ENCODE measurements at places on chromosomes 4 and X.
A peak's percentile ranks its signal among the peaks of the same experiment; 100 is the strongest.

- no peak for DNase-seq
These were observed 39.2 kb upstream of the PDE5A start for GRCh38 chr4:119667802-119668201.

DNA sequence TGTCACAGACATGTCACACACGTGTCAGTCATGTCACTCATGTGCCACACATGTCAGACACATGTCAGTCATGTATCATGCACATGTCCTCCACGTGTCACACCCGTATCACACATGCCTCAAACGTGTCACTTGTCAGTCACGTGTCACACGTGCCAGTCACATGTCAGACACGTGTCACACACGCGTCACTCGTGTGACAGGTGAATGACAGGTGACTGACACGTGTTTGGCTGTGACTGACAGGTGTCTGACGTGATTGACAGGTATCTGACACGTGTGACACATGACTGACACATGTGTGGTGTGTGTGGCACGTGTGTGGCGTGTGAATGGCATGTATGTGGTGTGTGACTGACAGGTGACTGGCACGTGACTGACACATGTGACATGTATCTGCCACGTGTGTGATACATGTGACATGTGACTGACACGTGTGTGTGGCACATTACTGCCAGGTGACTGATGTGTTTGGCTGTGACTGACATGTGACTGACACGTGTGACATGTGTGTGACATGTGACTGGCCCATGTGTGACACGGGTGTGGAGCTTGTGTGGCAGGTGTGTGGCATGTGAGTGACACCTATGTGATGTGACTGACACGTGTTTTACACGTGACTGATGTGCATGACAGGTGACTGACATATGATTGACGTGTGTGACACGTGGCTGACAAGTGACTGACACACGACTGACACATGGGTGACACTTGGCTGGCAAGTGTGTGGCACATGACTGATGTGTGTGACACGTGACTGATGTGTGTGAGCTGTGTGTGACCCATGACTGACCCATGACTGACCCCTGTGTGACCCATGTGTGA is 90.7 kb upstream of the GPC3 start:
- DNase-seq, result no peak

GRCh38 chr4:163404580-163404979 is 60.9 kb downstream of the NPY5R start:
- no peak for DNase-seq

DNA sequence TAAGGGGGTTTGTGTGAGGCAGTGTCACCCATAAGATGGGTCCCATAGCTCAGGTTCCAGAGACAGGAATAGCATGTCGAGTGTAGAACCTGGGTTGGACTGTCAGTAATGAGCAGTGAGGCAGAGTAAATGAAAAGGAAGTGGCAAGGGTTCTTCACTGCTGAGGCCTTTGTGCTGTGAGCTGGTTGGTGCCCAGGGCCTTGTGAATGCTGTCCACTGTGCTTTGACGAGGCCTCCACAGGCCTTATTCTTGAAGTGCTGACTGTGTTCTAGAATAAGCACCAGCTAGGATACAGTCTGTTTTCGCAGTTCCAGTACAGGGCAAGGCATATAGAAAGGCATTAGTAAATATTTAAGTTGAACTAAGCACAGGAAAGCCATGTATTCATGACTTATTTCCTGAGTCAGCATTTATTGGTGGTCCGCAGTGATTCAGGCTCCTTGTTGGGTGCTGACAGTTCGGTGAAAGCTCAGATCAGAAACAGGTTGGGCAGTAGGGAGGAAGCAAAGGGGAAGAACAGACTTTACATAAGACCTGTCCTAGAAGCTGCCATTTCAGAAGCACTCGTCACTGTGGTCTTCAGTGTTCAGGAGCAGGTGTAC is 25.6 kb upstream of the TADA2B start:
- DNase-seq, result no peak

DNA sequence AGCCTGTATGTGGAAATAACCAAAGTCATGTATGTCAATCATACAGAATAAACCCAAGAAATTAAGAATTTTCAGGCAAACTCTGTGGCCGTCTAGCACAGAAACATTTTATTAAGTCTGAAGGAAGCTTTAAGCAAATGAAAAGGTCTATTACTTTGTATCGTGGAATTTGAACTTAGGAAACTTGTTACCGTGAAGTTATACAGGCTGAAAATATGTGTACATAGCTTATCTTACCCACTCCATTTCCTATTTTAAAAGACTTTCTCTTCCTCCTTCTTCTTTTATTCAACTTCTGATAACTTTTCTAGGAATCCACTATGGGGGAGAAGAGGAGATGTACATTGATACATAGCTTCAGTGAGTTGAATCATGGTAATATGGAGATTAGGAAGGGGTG is 108.3 kb downstream of the AGTR2 start:
- DNase-seq, result no peak

DNA sequence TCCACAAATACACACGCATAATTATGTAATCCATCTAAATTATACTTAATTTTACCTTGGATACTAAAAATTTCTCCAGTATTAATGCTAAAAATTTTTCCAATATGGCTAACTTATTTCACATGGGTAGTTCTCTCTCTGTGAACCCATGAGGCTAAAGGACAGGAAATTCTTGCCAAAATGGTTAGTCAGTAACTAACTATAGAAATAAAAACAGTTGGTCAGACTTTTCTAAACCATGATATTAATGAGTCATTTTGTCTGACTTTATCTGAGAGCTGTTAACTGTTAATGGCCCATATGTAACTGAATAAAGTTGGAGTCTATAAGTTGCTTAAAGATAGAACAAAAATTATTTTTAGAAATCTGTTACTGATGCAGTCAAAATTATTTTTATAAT is 549.4 kb downstream of the TLL1 start:
- DNase-seq, result no peak

DNA sequence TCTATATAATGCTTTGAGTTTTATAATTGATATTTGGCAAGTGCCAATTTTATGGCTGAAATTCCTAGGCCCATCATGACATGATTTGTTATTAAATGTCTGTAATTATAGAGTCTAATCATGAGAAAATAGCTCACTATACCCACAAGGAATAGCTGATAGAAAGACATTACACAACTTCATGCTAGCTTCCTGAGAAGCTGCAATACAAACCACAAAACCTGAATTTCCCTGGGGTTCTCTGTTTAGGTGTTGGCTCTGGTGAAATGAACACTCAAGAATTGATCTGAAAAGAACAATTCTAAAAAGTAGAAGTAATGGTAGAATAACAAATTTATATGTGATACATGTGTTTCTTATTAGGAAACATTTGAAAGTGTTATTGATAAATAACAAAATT is 169.6 kb downstream of the GASK1B start:
- DNase-seq, result no peak

- DNase-seq, result no peak
These were observed 76.7 kb downstream of the SCD5 start for GRCh38 chr4:82721819-82722423.

GRCh38 chr4:16603178-16603577 is 295.3 kb downstream of the LDB2 start:
- no peak for DNase-seq

GRCh38 chr4:93659629-93660028 is 168.9 kb upstream of the ATOH1 start:
- DNase-seq, result no peak

GRCh38 chr4:107216379-107216778 is 180.3 kb upstream of the DKK2 start:
- DNase-seq, result no peak

GRCh38 chr4:55258152-55258865 is 87.7 kb upstream of the SRD5A3 start:
- DNase-seq, result no peak

DNA sequence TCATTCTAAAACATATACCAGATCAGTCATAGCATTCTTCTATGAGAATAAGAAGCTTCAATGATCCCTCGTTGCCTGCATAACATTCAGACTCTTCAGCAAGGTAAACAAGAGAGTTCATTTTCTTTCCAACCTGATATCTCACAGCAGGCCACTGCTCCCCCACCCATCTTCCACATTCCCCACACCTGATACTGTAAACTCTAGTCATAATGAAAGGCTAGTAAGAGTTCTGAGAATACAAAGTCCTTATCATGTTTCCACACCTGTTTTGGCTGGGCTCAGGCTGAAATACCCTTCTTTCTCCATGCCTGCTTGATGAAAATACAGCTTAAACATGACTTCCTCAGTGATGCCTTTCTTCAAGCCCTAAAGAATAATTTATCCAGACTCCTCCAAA is 2.3 kb upstream of the AASDH start:
- no peak for DNase-seq

GRCh38 chr4:98780926-98781325 is 122.5 kb upstream of the TSPAN5 start:
- no peak for DNase-seq

GRCh38 chr4:16031546-16032395 is 52.1 kb downstream of the PROM1 start:
- no peak for DNase-seq

DNA sequence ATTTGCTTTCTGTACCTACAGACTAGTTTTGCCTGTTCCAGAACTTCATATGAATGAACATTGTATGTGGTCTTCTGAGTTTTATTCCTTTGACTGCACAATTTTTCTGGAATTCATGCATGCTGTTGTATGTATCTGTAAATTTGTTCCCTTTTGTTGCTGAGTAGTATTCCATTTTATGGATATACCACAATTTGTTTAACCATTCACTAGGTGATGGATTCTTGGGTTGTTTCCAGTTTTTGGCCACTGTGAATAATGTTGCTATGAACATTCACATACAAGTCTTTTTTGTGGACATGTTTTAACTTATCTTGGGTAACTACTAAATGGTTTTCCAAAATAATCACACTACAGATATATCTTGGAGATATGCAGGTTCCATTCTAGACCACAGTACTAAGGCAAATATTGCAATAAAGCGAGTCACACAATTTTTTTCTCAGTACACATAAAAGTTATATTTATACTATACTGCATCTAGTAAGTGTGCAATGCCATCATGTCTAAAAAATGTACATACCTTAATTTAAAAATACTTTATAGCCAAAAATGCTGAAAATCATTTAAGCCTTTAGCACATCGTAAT is 58.7 kb downstream of the TSPAN5 start:
- no peak for DNase-seq

- no peak for DNase-seq
These were observed 81.7 kb downstream of the EGF start for GRCh38 chr4:109994415-109994827.

GRCh38 chrX:29257521-29257920 is 670.3 kb downstream of the IL1RAPL1 start:
- DNase-seq, result no peak

GRCh38 chr4:153976954-153977353 is 188.1 kb upstream of the SFRP2 start:
- no peak for DNase-seq

DNA sequence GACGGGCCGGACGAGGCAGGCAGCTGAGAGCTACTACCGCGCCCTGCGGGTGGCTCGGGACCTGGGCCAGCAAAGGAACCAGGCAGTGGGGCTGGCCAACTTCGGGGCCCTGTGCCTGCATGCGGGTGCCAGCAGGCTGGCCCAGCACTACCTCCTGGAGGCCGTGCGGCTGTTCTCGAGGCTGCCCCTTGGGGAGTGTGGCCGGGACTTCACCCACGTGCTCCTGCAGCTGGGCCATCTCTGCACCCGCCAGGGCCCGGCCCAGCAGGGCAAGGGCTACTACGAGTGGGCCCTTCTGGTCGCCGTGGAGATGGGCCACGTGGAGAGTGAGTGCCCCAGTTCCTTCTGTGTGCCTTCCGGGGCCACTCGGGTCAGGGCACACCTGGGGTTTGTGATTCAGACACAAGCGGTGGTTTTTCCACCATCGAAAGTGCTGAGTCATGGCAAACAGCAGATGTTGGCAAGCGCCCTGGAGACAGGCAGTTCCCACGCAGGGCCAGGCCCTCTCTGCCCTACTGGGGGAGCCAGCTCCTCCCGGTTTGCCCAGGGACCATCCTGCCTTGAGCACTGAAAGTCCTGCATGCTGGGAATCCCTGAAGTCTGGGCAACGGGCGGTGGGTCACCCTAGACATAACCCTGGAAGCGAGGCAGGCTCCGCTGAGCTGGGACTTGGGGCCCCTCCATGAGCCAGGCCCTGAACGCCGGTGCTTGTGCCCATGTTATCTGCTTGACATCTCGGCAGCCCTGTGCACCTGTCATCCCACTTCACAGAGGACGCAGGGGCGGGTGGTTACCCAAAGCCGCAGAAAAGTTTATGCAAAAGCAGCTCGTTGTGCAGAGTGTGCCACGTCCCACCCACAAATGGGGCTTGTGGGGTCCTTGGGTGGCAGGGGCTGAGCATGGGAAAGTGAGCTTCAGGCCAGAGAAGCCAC is 29.5 kb downstream of the SH3TC1 start:
- peak; percentile 37 for DNase-seq

DNA sequence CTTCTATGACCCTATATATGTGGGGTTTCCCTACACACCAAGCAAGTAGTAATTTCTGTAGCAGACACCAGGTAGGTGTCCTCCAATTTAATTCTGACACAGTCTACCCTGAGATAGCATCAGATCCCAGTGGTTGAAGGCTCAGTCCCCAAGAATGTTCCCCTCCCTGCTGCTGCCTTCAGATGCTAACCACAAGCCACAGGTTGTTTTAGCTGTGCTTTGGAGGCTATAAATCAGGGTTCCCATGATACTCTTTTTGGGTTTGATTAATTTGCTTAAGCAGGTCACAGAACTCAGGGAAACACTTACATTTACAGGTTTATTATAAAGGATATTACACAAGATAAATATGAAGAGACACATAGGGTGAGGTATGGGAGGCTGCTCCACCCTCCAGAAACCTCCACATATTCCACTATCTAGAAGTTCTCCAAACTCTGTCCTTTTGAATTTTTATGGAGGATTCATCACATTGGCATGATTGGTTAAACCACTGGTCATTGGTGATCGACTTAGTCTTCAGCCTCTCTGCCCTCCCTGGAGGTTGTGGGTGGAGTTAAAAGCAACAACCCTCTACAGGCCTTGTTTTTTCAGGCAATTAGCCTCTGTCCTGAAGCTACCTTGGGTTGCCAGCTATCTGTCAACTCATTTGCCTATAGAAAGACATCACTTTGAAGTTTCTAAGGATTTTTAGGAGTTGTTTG is 50.8 kb downstream of the GRIA2 start:
- DNase-seq, result no peak

GRCh38 chr4:83022724-83023450 is 12.1 kb upstream of the COPS4 start:
- no peak for DNase-seq

- DNase-seq, result peak; percentile 4
These were observed 112.4 kb upstream of the RBPJ start for GRCh38 chr4:26208237-26208994.

- DNase-seq, result no peak
These were observed 218.7 kb downstream of the MAPK10 start for GRCh38 chr4:86141161-86141560.

DNA sequence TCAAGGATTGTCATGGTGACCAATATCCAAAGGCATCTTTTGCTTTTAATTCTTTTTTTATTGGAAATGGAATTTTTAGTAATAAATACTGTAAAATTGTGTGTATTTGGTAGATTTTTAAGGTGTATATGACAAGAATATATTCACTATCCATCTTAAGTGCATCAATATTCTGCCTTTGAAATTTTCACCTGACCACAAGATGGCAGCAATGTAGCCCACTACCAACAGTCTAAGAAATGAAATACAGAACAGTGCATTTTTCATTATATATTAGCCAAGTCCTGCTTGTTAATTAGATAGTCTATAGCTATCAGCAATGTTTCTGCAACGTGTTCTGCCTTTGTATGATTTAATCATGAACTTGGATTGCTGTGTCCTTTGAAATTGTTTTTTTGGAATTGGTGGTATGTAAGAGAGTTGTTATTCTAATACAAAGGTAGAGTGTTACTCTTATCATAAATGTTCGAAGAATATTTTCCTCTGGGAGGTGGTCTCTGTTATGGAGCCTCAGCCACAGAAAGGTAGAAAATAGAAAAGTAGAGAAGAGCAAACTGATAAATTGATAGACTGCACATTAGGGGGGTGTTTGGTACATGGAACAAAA is 38.2 kb downstream of the HPGDS start:
- DNase-seq, result peak; percentile 1

All from NCI-H774 (cell line).